ENCODE measurements at places on chromosomes 6 and 20.

- no peak for DNase-seq
Measured at GRCh38 chr6:53441035-53441493, 92.3 kb upstream of the ELOVL5 start.

DNA sequence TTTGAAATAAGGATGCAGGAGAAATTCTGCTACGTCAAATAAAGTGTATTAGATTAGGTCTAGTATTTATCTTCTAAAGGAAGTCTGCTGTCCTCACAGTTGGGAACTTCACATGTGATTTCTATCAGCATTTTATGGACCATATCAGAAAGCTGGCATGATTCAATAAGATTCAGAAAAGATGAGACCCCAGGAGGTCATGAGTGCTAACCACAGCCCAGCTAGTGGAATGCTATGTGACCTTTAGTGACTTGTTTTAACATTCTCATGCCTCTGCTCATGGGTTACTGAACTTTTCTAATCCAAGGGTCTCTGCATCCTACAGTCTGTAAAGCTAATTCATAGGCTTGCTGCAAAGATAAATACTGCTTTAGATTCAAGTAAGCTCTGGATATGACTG lies 150.1 kb downstream of the GMPR start:
- DNase-seq: no peak

- DNase-seq: no peak
Measured at GRCh38 chr6:100185615-100186014, 191.6 kb upstream of the MCHR2 start.

DNA sequence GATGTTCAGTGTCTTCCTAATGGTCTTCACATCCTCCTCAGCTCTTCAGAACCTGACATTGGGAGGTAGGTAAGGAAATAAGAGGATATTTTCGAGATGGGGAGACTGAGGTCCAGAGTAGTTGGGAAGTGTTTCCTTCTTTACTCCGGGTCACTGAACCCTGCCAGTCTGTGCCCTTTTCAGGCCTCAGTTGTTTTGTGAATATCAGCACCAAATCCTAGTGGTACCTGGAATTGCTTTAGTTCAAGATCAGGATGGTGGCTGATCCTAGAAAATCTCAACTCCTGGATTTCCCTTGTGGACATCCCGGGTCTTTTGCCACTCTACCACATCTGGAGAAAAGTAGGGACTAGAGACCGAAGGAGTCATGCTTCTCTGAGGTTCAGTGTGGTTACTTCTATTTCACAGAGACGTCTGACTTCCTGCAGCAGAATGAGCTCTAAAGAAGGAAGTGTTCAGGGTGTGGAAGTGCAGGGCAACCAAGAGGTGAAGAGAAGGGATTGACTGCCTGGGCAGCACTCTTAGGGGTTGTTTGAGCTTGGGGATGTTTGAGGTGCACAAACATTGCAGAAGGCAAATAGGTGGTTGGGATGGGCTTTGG lies 995 bp downstream of the STK4 start:
- no peak for DNase-seq

DNA sequence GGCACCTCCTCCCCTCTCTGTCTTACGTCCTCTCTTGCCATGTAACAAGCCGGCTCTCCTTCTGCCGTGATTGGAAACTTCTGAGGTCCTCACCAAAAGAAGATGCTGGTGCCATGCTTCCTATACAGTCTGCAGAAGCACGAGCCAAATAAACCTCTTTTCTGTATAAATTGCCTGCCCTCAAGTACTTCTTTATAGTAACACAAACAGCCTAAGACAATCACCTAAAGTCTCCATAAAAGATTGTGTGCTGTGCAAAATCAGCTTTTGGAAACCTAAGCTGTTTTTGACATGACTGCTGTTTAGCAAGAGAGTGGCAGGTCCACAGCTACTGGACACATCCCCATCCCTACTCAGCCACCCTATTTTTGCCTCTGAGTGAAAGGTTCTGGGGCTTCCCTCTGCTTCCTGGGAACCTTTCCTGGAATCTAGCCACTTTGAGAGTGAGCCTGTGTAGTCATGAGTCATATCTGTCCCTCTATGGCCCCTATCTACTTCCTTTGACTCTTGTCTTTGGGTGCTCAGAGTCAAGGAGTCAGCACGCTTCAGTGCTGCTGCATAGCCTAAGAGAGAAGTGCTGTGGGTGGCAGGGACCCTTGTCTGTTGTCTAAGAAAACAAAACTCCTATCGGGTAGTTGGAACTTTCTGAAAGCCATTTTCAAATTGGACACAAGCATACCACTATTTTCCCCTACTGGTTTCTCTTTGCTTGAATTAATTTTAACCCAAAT lies 110.0 kb downstream of the PPP1R14C start:
- no peak for DNase-seq

GRCh38 chr20:21074605-21075336 lies 31.4 kb downstream of the LINC00237 start:
- DNase-seq: no peak

DNA sequence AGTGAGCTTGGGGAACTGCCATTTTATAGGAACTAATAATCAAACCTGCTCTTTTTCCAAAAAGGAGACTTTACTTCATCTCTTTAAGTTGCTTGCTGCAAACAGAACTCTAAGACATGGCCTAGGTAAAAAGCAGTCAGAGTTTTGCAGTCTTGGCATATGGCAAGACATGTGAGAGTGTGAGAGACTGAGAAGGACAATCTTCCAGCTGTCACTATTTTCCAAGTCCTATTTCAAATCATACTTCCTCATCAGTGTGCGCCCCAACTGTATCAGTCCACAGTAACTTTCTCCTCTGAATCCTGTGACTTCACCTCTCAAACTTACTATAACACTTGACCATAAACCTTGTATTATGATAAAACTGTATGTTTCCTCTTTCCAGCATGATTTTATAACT lies 10.4 kb downstream of the CALHM6 start:
- no peak for DNase-seq

DNA sequence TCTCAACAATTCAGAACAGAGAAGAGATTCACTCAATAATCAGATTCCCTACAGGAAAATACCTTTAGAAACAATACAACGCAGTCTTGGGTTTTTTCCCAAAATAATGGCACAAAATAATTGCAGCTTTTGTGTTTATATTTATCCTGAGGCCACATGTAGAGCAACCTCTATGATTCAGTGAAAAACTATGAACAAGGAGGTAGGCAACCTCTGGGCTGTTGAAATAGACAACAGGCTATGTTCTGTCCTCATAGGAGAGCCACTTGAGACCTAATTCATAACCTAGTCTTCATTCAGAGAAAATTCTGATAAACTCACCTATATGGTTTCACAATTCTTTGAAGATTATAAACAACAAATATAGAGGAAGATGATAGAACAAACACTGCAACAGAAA lies 118.3 kb downstream of the KHDC1L start:
- DNase-seq: no peak

DNA sequence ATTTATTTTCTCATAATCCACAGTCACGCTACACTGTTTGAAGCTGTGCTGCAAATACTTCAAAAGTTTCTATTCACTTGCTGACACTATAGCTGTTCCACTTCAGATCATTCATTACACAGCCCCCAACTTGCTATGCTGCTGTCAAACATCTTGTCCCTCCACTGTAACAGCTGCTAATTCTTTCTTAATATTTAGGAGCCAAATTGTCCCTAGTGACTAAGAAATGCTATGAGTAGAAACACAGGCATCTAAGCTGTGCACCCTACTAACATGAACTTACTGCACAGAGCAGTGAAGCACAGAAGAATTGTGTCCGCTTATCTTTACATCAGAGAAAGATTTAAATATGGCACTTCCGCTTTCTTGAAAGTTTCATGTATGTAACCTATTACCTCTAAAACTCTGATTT lies 91.3 kb downstream of the PDE10A start:
- no peak for DNase-seq

GRCh38 chr6:713351-713750 lies 20.4 kb upstream of the EXOC2 start:
- DNase-seq: no peak

- DNase-seq: no peak
Measured at GRCh38 chr6:147769496-147770087, 261.1 kb downstream of the SAMD5 start.

GRCh38 chr6:107353773-107354382 lies 105.5 kb downstream of the PDSS2 start:
- DNase-seq: no peak

Data from left ventricle myocardium inferior (tissue), 1 donor.